ENCODE measurements at places on chromosomes 16 and 17. TPM values are rescaled to one million over a fixed set of nuclear protein-coding genes. Genes with fewer than 3 reads are reported as not detected.

The KCNH6 gene
- 1.3 TPM for total RNA-seq

The MEFV gene
- not detected for total RNA-seq

The PRRT2 gene
- total RNA-seq, result 0.93 TPM

The TMEM92 gene
- total RNA-seq, result 0.43 TPM

DNA sequence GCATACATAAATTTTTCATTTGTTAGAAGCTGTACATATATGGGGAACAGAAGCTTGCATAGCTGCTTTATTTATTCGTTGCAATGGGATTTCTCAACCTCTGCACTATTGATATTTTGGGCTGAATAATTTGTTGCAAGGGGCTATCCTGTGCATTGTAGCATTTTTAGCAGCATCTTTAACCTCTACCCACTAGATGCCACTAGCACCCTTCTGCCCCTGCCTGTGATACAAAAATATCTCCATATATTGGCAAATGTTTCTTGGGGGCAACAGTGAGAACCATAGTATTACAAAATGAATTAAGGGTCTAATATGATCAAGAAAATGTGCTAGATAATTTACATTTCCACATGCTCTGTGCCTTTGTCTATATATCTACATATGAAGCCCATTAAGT lies 1401.0 kb downstream of the CDH11 start:
- DNase-seq, result no peak
- no peaks in the 10 kb centered on the region for H3K4me1 ChIP-seq
- H3K4me3 ChIP-seq, result no peak overlapping the region
- no peaks in the 10 kb centered on the region for H3K27me3 ChIP-seq
- no peak overlapping the region for H3K27ac ChIP-seq

GRCh38 chr17:75704963-75705875 lies 16.0 kb upstream of the ITGB4 start:
- H3K4me1 ChIP-seq, result no peaks in the 10 kb centered on the region
- no peak for DNase-seq
- H3K36me3 ChIP-seq, result peaks cover 46% of the 10 kb centered on the region
- H3K27me3 ChIP-seq, result no peaks in the 10 kb centered on the region
- no peak overlapping the region for H3K27ac ChIP-seq
- no peak overlapping the region for H3K4me3 ChIP-seq

GRCh38 chr16:68839831-68840230 lies 3.5 kb upstream of the TANGO6 start:
- H3K27ac ChIP-seq, result no peak overlapping the region
- DNase-seq, result no peak
- no peak overlapping the region for H3K4me3 ChIP-seq
- H3K27me3 ChIP-seq, result no peaks in the 10 kb centered on the region

- no peak overlapping the region for H3K27ac ChIP-seq
- DNase-seq, result no peak
- no peaks in the 10 kb centered on the region for H3K27me3 ChIP-seq
- H3K4me3 ChIP-seq, result no peak overlapping the region
- H3K4me1 ChIP-seq, result no peaks in the 10 kb centered on the region
- no peaks in the 10 kb centered on the region for H3K36me3 ChIP-seq
These were observed 92.4 kb downstream of the RPGRIP1L start for GRCh38 chr16:53611179-53611696.

DNA sequence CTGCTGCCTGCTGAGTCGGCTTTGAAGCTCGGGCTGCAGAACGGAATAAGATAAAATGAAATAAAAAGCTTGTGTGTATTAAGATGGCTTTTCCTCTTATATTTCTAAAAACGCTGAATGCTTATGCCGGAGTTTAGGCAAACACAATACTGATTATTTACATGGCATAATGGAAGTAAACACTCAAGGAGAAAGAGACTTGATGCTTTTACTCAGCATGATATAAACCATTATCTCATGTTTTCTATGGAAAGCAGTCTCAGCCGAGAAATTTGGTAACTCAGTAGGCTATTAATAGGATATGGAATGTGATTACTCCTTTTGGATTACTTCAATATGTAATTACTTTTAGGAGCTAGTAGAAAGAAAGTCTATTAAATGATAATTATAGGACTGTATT lies 153.3 kb downstream of the CDH11 start:
- no peak for DNase-seq
- no peaks in the 10 kb centered on the region for H3K27me3 ChIP-seq
- H3K4me1 ChIP-seq, result no peaks in the 10 kb centered on the region
- H3K27ac ChIP-seq, result no peak overlapping the region
- no peak overlapping the region for H3K4me3 ChIP-seq

- DNase-seq, result no peak
- H3K27ac ChIP-seq, result no peak overlapping the region
- no peak overlapping the region for H3K4me3 ChIP-seq
- no peaks in the 10 kb centered on the region for H3K27me3 ChIP-seq
- H3K4me1 ChIP-seq, result no peaks in the 10 kb centered on the region
These were observed 110.5 kb downstream of the SDK2 start for GRCh38 chr17:73533781-73534180.

- no peaks in the 10 kb centered on the region for H3K4me1 ChIP-seq
- no peak overlapping the region for H3K4me3 ChIP-seq
- DNase-seq, result no peak
- no peaks in the 10 kb centered on the region for H3K27me3 ChIP-seq
These were observed 1.3 kb upstream of the KRTAP4-9 start for GRCh38 chr17:41103896-41104295.

DNA sequence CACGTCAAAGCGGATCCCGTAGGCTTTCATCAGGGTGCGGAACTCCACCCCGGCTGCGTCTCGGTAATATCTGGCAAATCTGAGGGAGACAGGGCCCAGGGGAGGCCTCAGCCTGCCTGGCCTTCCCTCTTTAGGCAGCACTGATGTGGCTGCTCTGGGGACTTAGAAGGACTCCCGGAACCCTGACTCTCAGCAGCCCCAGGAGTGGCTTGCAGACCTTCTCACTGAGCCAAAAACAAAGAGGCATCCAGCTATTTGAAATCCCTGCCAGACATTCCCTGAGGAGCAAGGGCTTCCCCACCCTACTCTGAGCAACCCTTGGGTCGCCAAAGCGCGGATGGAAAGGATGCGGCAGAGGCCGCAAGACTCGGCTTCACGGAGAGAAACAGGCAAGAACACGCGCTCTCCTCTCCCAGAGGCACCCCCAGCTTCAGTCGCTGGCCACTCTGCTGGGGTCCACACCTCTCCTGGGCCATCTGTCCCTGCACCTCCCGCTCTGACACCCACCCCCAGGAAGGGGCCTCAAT lies 7.9 kb downstream of the P2RX5 start:
- DNase-seq, result no peak
- H3K27me3 ChIP-seq, result no peaks in the 10 kb centered on the region
- H3K27ac ChIP-seq, result no peak overlapping the region
- no peak overlapping the region for H3K4me3 ChIP-seq
- H3K4me1 ChIP-seq, result no peaks in the 10 kb centered on the region

- no peak for DNase-seq
- no peak overlapping the region for H3K27ac ChIP-seq
- no peaks in the 10 kb centered on the region for H3K27me3 ChIP-seq
- H3K4me3 ChIP-seq, result no peak overlapping the region
- no peaks in the 10 kb centered on the region for H3K36me3 ChIP-seq
These were observed 458.6 kb upstream of the GOT2 start for GRCh38 chr16:59192551-59193199.

- peaks cover 19% of the 10 kb centered on the region for H3K36me3 ChIP-seq
- peak overlapping the region; percentile 79 for H3K4me3 ChIP-seq
- peak overlapping the region; percentile 91 for H3K27ac ChIP-seq
- H3K27me3 ChIP-seq, result no peaks in the 10 kb centered on the region
- DNase-seq, result no peak
- peaks cover 14% of the 10 kb centered on the region for H3K4me1 ChIP-seq
These were observed 656 bp upstream of the FUS start for GRCh38 chr16:31179219-31179746.

DNA sequence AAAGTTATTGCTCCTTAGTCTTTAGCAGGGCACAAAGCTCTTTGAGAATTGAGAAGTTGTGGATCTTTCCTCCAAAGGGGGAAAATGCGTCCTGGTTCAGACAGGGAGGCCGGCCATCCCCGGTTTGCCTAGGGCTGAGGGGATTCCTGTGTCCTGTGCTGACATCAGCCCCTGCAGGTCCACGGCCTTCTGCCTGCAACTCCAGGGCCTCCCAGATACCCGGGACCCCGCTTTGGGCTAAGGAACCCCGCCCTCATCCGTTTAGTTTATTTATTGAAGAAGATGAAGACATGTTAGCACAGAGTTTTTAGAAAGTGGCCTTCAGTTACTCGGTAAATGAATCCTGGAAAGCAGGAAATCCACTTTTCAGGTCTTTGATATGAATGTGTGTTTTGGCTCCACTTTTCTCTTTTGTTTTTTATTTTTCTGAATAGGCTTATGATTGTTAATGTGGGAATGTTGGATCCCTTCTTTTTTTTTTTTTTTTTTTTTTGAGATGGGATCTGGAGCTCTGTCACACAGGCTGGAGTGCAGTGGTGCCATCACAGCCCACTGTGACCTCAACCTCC lies 65.6 kb downstream of the CRISPLD2 start:
- H3K27ac ChIP-seq, result no peak overlapping the region
- no peak overlapping the region for H3K4me3 ChIP-seq
- no peaks in the 10 kb centered on the region for H3K4me1 ChIP-seq
- no peak for DNase-seq
- no peaks in the 10 kb centered on the region for H3K36me3 ChIP-seq
- H3K27me3 ChIP-seq, result no peaks in the 10 kb centered on the region

DNA sequence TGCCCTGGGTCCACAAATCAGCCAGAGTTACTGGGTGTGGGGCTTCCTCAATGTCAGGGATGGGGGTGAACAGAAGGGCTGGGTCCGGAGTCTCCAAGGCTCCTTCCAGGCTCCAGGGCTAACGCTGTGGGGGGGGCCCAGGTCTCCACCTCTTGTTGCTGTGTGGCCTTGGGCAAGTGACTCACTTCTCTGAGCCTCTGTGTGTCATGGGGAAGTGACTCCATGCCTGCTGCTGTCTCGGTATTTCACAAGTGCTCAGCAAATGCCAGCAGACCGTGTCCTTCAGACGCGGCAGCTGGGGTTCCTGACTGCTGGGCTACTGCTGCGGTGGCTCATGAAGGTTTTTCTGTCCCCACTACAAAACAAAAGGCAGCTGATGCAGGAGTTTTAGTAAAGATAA lies 26.6 kb downstream of the JPH3 start:
- H3K27me3 ChIP-seq, result no peaks in the 10 kb centered on the region
- no peaks in the 10 kb centered on the region for H3K36me3 ChIP-seq
- no peak for DNase-seq
- H3K4me3 ChIP-seq, result no peak overlapping the region

DNA sequence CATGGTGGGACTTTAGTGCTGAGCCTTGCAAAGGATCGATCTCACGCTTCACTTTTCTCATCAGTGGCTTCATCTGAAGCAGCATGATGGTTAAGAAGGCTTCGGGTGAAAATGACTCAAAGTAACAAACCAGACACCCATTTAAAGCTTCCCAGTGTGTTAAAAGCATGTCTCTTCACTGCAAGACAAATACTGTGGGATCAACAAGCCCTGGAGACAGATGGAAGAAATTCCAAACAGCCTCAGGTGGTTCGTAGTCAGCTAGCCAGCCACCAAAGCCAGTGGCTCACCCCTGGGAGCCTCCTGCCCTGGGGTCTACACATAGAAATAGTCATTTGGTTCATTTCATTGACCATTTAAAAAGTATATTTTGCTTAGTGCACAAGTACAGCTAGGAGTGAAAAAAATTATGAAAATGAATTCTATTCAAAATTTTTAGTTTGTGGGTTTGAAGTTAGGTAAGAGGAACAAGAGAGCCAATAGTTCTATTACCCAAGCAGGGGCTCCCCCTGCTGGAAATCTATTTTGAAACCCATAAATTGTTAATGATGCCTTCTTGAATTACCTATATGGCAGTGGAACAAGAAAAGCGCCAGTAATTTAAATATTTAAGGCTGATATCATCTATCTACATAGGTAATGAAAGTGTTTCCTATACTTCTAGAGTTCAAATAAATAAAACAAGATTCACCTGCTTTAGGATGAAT lies 51.6 kb downstream of the PMP22 start:
- no peak overlapping the region for H3K4me3 ChIP-seq
- no peaks in the 10 kb centered on the region for H3K27me3 ChIP-seq
- DNase-seq, result no peak
- H3K27ac ChIP-seq, result no peak overlapping the region
- H3K4me1 ChIP-seq, result no peaks in the 10 kb centered on the region
- no peaks in the 10 kb centered on the region for H3K36me3 ChIP-seq

- H3K4me3 ChIP-seq, result no peak overlapping the region
- H3K4me1 ChIP-seq, result peaks cover 70% of the 10 kb centered on the region
- no peaks in the 10 kb centered on the region for H3K36me3 ChIP-seq
- no peak for DNase-seq
These were observed 5.1 kb downstream of the GGA2 start for GRCh38 chr16:23505180-23505665.

DNA sequence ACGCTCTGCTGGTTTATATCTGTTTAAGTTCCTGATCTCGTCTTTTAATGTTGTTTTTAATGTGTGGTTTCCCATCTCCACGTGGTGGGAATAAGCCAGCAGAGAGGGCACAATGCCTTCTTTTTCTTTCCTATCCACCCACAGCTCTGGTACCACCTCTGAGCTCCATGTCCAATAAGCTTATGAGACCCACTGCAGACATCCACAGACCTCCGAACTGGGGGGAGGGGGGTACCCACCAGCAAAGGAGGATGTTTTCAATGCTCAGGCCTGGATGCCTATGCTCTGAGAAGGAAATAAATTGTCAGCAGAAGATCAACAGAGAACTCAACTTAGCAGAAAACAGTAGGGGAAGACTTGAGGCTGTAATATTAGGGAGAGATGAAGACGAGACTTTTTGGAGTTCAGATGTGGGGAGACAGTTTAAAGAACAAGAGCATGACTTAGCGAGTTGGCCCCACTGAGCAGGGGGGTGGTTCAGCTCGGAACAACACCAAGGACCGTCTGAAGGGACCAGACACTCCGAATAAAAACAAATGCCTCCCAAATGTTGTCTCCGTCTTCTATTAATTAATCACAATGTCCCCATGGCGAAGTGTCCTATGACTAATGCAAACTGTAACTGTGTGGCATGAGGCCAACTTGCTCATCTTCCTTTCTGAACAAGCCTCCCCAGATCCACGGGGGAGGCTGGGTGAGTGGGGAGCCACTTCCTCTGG lies 62.7 kb downstream of the GAS7 start:
- no peak overlapping the region for H3K4me3 ChIP-seq
- H3K36me3 ChIP-seq, result no peaks in the 10 kb centered on the region
- no peak overlapping the region for H3K27ac ChIP-seq
- DNase-seq, result no peak
- no peaks in the 10 kb centered on the region for H3K27me3 ChIP-seq

GRCh38 chr17:214881-215331 lies 33.5 kb upstream of the DOC2B start:
- H3K4me1 ChIP-seq, result no peaks in the 10 kb centered on the region
- H3K4me3 ChIP-seq, result no peak overlapping the region
- no peaks in the 10 kb centered on the region for H3K27me3 ChIP-seq
- H3K27ac ChIP-seq, result no peak overlapping the region
- DNase-seq, result no peak
- no peaks in the 10 kb centered on the region for H3K36me3 ChIP-seq

DNA sequence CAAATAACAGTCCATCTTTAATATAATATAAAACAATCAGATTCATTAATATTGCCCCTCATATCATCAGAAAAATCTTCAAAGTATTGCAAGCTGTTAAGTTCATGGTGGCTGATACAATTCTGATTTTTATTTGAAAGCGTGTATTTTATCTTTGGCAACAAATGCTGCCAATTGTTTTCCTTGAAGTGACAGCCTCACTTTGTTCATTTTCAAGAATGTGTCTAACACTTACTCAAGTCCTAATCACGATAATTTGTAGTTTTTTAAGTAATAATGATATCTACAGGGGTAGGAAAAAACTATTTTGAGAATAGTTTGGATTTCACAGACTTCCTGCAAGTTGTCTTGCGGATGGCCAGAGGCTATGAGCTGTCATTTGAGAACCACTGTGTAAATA lies 75.8 kb downstream of the HS3ST3B1 start:
- H3K27ac ChIP-seq, result no peak overlapping the region
- no peaks in the 10 kb centered on the region for H3K36me3 ChIP-seq
- no peak for DNase-seq
- H3K4me1 ChIP-seq, result no peaks in the 10 kb centered on the region

Measured in pancreas (tissue), 10 donors.